ENCODE measurements at places on chromosomes 7 and 10.
A peak's percentile ranks its signal among the peaks of the same experiment; 100 is the strongest.

- no peak for DNase-seq
Observed at GRCh38 chr7:157712666-157713235, 375.9 kb downstream of the DNAJB6 start.

GRCh38 chr10:102815790-102816549 is 21.2 kb downstream of the CYP17A1 start:
- DNase-seq = no peak

DNA sequence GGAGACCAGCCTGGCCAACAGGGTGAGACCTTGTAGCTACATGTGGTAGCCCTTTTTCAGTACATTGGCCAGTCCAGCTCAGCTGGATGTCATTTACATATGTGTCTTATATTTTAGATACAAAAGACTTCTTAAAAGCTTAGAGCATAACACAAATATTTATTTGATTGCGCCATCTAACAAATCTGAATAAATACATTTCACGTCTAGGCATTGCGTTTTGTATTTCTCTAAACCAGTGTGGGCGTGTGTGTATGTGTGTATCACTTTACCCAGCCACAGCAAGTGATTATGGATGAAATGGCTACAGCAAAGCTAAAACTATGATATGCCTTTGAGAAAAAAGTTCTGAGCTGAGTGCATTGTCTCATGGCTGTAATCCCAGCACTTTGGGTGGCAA is 14.0 kb downstream of the RABGEF1 start:
- no peak for DNase-seq

GRCh38 chr10:119178372-119179119 is at the start of gene PRDX3:
Gene PRDX3 (minus strand): TSS chr10:119178812. CDS start chr10:119178790, 22 bp downstream.
- DNase-seq = peak; percentile 85

DNA sequence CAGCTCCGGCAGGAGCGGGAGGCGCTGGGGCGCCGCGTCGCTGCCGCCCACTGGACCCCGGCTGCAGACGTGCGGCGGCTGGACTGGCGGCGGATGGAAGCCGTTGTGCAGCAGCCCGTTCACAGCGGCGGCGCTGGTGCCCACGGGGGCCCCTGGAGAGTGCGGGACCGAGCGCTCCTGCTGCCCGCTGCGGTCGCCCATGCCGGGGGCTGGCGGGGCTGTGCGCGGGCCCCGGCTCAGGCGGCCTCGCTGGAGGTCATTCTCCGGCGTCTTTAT is 413 bp downstream of the PANK1 start:
- no peak for DNase-seq

- no peak for DNase-seq
Observed at GRCh38 chr10:97538411-97538810, 34.2 kb upstream of the ANKRD2 start.

DNA sequence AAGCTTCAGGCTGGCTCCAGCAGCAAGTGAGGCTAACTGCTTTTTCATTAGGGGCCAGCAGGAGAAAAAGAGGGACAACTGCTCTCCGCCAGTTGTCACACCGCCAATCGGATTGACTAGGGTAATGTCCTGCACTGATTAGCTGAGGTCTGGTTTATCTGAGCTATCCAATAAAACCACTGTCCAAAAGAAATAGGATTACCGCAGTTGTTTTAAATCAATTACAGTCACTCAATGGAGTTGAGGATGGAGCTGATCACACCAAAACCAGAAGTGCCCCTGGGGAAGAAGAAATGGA is 351.4 kb upstream of the NPVF start:
- no peak for DNase-seq

DNA sequence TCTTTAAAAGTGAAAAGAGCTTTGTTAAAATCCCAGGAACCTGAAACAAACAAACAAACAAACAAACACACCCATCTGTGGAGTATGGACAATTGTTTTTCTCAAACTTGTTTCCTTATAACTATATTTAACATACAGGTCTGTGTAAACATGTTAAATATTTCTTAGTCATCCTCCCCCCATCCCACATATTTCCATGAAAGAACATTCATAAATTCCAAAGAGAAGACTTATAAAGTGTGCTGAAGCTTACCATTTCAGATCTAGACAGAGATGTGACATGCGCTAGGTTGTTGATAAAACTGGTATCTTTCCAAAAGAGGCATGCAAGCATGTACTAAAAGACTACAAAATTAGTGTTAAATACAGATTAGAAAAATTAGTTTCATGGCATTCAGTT is 6.5 kb downstream of the FKBP14 start:
- no peak for DNase-seq

- DNase-seq = peak; percentile 50
Observed at GRCh38 chr7:8131694-8132605, 130.0 kb downstream of the ICA1 start.

- DNase-seq = no peak
Observed at GRCh38 chr7:22477262-22477661, 22.7 kb downstream of the STEAP1B start.

DNA sequence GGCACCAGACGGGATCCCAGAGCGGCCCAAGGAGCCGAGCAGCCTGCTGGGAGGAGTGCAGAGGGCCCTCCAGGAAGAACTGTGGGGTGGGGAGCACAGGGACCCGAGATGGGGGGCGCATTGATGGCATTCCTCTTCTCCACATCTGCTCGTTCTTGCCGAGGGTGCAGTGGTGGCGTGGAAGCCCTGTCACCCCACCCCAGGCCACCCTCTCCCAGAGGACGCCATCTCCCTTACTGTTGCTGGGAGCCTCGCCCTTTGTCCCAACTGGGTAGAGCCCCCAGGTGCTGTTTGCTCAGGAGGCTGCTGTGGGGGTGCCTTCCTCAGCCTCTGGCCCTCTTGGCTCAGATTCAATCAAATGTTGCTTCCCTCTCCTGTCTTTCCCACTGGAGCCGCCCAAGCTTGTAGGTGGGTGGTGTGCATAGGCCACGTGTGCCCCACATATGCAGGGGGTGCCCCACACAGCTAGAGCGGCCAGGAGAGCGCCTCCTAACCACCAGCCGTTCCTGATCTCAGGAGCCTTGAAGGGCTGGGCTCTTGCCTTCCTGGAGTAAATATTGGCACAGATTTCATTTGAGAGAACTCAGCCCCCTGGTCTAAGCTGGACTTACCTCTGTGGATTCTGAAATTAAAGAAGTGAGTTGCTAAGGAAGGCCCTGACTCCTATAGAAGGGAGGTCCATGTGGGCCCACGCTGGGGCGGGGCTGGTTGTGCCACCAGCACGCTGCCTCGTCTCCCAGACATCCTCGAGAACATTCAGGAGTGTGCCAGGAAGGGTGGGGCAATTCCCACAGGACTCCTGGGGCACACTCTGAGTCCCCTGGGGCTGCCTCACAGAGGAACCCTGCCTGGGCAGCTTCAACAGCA is 39.2 kb downstream of the ZNF467 start:
- no peak for DNase-seq
